Stimulated activated CD4-positive, alpha-beta T cell treated with anti-CD3 and anti-CD28 coated beads, Interleukin-15, amount 100 ng/mL, for 1 hour (primary cell): ENCODE measurements at places on chromosomes 4 and X.

GRCh38 chr4:69095301-69095731 lies 958 bp upstream of the UGT2B7 start:
- no peak for DNase-seq

- DNase-seq = no peak
These were observed 492.0 kb upstream of the ARX start for GRCh38 chrX:25507801-25508200.

DNA sequence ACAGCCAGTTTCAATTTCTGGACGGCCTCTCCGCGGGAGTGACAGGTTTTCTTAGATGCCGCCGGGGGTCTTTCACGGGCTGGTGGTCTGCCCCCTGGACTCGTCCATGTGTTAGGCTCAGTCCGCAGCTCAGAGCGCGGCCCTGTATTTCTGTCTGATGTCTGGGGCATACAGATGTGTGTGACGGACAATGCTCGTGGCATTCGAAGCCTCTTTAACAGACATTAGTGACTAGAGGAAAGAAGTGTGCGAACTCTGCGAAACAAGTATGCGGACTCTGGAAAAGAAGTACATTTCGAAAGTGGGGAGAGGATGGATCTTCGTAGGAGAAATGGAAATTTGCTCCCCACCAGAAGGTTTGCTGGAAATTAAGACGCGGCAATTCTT lies 793 bp upstream of the DCUN1D4 start:
- DNase-seq = no peak

DNA sequence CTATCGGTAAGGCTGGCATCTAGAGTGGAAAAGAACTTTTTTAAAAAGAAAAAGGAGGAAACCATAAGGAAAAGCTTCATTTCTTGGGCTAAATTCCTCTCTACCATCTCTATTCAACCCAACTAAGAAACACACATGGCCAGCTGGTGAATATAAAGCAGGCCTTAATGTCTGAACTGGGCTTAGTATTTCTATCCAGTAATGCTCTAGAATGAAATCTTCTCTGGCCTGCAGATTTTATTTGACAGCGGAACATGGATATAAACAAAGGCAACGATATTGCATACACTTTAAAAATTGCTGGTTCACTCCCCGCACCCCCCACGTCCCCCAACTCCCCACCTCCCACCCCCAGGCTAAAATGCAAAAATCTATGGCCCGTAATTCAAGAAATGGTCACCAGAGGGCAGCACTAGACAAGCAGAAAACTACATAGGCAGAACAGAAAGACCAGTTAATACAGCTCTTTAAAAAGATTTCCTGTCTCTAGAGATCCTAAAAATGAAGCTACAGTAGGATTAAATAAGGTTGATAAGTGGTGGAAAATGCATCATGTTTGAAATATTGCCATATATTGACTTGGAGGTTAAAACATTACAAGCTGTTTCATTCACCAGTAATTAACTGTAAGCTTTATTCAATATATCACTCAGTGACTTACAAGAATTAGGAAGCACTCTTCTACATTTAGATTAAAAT lies 155.2 kb upstream of the GALNT7 start:
- DNase-seq = peak; percentile 9

- DNase-seq = no peak
These were observed 22.5 kb downstream of the HNRNPH2 start for GRCh38 chrX:101430457-101431078.

DNA sequence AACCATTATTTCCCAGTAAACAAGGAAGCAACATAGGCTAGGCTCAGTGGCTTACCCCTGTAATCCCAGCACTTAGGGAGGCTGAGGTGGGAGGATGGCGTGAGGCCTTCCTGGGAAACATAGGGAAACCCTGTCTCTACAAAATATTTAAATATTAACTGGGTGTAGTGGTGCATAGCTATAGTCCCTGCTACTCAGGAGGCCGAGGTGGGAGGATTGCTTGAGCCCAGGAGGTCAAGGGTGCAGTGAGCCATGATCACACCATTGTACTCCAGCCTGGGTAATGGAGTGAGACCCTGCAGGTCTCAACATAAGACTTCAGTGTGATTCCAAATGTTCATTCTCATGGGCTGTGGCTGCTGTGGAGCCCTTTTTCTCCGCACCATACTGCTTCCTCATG lies 34.9 kb downstream of the FHDC1 start:
- DNase-seq = no peak

DNA sequence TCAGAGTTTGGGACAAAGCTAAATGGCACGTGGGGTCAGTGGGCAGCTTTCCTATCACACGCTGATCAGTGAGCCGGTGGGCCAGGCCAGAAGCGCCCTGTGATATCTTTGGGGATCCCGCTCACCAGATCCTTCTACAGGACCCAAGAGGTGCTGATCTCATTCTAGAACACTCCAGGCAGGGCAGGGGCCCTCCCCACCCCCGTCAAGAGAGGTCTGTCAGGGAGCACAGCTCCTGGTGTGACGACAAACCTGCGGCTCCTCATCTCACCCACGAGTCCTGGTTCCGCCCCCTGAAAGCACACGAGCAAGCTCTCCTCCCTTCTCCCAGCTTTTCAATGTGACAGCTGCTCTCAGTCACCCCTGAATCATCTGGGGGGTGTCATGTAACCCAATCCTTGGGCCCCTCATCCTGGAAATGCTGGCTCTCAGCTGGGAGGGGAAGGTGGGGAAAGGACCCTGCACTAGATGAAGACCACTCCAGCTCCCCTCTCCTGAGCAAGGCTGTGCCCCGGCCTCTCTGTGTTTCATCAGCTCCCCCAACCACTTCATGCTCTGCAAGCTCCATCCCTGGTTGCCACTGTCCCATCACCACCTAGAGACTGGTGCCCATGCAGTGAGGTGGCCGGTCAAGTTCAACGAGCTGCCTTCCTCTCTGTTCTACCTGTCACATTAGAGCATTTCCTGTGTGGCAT lies 4.6 kb downstream of the HCFC1 start:
- no peak for DNase-seq

DNA sequence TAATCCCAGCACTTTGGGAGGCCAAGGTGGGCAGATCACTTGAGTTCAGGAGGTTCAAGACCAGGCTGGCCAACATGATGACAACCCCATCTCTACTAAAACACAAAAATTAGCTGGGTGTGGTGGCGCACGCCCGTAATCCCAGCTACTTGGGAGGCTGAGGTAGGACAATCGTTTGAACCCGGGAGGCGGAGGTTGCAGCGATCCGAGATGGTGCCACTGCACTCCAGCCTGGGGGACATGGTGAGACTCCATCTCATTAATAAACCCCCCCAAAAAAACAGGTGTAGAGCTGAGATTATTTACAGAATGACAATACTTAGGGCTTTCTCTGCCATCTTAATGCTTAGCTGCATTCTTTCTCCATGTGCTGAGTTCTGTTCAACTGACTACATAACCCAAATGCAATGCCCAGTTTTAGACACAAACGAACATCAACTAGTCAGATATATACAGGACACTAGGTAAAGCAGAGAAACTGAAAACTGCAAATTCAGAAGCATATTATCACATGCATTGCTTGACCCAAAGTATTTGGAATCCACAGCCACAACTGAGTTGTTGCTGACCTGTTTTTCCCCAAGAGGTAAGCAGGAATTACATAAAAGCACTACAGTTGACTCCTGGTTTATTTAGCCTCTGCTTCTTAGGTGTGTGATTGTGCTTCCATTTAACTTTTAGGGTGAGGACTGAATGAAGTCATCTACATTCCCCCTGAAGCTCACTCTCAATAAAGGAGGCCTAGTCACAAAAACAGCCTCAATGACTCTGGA lies 12.1 kb downstream of the RBMX start:
- no peak for DNase-seq

DNA sequence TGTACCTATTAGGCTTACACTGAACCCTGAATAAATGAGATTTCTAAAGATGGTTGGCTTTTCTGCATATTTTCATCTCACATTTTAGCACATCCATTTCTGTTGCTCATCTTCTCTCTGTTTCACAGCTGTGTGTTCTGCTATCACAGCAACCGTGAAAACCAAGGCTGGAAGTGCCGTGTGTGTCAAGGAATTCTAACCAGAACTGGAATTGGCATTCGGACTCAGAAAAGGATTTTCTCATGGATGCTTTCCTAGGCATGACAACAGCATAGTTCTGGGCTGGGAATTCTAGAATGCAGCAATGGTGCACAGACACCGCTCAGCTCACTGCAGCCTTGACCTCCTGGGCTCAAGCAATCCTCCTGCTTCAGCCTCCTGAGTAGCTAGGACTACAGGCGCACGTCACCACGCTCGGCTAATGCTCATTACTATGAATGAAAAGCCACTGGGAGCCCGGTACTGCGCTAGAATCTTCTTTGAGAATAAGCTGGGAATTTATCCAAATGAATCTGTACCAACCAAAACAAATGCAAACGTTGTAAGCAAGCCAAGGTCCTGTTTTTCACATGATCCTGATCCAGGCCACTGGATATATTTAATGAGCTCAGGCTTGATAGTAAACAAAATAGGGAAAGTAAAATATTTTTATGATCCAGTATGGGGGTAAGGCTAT lies 105.2 kb downstream of the RBM47 start:
- DNase-seq = no peak

DNA sequence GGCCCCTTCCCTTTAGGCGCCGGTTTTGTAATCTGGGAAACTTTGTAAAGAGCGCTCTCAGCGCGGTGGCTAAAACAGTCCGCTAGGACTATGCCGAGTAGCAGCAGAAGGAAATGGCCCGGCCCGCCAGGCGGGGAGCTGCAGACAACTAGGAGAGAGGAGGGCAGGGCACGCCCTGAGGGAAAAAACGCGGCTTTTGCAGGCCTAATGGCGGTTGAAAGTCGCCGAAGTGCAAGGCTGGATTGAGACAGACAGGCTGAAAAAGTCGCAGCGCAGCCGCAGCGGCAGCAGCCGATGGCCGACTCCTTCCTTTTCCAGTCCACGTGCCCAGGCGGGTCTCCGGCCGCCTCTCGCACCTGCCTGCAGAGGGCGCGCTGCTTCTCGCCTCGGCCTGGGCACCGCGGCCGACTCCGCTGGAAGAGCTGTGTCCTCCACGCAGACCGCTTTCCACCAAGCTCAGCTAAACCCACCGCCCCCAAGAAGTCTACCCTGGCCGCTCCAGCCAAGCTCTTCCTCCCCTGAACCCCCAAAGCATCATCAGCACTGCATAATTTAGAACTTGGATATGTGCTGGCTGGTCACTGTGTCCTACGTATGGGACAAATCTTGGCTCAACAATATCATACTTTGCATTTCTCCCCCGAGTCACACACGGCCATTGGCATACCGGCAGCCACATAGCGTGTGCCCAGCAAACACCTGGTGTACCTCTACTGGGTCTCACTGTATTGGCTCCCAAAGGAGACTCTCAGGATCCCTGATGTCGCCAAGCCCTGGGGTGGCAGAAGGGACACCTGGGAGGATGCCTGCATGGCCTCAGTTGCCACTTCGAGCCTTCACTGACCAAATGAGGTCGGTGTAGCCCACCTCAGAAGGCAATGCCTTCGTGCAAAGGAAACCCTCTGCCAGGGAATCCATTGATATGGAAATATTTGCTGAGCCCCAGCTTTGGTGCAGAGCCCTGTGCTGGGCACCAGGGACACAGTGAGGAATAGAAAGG lies 14.5 kb downstream of the SLC25A5 start:
- DNase-seq = peak; percentile 13

DNA sequence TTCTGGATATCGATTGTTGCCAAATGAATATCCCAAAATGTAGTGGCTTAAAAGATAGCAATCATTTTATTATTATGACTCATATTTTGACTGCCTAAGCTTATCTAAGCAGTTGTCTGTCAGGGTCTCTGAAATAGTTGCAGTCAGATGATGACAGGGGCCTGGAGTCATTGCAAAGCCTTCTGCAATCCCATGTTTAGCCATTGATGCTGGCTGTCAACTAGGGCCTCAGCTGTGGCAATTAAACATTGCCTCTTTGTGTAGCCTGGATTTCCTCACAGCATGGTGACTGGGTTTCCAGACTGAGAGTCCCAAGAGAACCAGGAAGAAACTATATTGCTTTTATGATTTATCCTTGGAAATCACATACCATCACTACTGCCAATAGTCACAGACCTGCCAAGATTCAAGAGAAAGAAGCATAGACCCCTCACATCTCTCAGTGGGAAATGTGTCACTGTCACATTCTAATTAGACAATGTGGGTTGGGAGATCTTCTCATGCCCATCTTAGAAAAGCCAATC lies 227.3 kb upstream of the NOCT start:
- no peak for DNase-seq

DNA sequence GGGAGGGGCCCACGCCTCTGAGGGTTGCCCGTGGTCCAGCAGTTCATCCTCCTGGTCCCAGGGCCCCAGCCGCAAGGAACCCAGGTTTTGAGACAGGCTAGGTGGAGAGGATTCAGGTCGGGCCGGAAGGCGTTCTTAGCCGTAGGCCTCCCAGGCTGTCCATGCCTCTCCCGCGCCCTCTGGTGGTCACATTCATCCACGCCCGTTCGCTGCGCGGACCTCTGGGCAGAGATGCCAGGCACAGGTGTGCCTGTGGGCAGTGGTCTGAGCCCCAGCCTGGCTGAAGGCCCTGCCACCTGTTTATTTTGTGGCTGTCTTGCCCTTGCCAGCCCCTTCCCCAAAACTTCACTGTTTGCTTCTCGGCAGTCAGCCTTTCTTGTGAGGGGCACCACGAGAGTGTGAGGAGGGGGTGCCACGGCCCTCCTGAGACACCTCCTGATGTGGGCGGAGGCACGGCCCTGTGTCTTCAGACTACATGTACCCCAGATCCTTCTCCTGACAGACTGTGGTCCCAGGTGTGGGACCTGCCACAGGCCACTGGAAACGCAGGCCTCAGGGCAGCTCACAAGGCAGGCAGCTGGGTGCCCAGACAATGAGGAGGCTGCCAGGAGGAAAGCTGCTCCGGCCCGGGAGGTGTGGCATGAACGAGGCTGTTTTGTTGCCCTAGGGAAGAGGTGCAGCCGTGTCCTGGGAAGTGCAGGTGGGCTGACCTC lies 5.0 kb downstream of the UVSSA start:
- peak; percentile 83 for DNase-seq

- DNase-seq = no peak
These were observed 99.2 kb upstream of the RAB40AL start for GRCh38 chrX:102837847-102838246.

DNA sequence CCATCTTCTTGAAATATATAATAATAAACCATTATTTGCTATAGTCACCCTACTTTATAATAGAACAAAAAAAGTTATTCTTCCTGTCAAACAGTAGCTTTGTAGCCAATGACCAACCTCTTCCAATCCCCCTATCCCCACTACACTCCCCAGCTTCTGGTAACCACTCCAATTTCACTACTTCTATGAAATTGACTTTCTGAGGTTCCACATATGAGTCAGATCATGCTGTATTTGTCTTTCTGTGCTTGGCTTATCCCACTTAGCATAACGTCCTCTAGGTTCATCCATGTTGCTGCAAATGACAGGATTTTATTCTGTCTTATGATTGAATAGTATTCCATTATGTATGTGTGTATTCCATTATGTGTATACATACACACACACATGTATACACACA lies 809.7 kb upstream of the NDST4 start:
- DNase-seq = no peak

DNA sequence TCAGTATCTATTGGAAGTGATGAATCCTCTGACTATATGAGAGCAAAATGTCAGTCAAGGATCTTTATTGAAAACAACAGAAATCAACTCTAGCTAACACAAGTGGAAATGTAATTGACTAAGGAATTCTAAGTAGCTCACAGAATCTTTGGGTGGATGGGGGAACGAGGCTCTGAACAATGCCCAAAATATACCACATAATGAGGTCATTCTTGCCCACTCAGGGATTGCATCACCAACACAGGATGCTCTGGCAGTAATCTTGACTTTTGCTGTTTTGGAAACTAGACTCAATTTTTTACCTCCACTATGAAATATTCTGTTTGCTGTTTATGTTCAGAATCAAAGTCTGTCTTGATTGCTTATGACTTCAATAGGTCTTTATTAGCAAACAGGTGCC lies 127.4 kb upstream of the UNC5C start:
- no peak for DNase-seq

- no peak for DNase-seq
These were observed 30.5 kb downstream of the DOCK11 start for GRCh38 chrX:118526149-118526548.
